ENCODE measurements at places on chromosomes 11 and 22.

DNA sequence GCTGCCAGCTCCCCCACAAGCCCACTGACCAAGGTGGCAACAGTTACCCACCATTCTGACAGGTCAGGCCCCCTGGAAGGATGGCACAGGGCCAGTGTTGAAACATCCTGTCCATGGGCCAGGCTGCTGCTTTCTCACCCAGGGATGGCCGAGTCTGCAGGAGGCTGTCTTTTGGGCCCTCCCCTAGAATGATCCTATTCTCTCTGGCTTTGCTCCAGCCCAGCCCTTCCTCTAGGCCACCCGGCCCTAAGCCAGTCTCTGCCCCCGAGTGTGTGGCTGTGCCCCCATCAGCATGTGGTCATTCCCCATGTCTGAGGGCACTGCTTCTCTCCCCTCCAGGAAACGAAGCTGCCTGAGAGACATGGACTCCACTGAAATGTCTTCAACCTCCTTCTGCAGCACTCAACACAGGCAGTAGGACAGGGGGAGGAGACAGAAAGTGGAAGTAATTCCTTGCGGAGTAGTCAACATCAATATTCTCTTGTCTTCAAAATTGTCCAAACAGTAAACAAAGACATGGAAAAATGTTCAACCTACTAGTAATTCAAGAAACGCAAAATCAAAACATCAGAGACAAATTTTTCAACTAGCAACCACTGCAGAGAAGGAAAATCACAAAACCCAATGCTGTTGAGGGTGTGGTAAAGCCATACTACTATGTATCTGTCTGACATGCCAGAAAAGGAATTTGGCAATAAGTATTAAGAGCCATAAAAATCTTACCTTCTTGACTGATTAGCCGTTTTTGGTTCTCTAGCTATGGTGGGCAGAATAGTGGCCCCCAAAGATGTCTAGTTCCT lies 5.1 kb upstream of the SCARF2 start:
- no peak overlapping the region for H3K27ac ChIP-seq
- no peaks in the 10 kb centered on the region for H3K36me3 ChIP-seq
- DNase-seq, result no peak
- peaks cover 9% of the 10 kb centered on the region for H3K27me3 ChIP-seq
- no peak overlapping the region for H3K4me3 ChIP-seq

- H3K4me1 ChIP-seq, result no peaks in the 10 kb centered on the region
- no peak overlapping the region for H3K4me3 ChIP-seq
- H3K27ac ChIP-seq, result no peak overlapping the region
- peaks cover 8% of the 10 kb centered on the region for H3K36me3 ChIP-seq
- DNase-seq, result no peak
- peaks cover 4% of the 10 kb centered on the region for H3K27me3 ChIP-seq
Observed at GRCh38 chr22:22035203-22035602, 52.6 kb upstream of the TOP3B start.

GRCh38 chr11:81377418-81377817 lies 1356.2 kb downstream of the FAM181B start:
- no peaks in the 10 kb centered on the region for H3K4me1 ChIP-seq
- no peak overlapping the region for H3K4me3 ChIP-seq
- DNase-seq, result no peak
- H3K36me3 ChIP-seq, result no peaks in the 10 kb centered on the region
- H3K27me3 ChIP-seq, result no peaks in the 10 kb centered on the region

- H3K27ac ChIP-seq, result no peak overlapping the region
- H3K36me3 ChIP-seq, result no peaks in the 10 kb centered on the region
- no peak overlapping the region for H3K4me3 ChIP-seq
- peaks cover 26% of the 10 kb centered on the region for H3K4me1 ChIP-seq
Observed at GRCh38 chr11:122778148-122778547, 60.2 kb upstream of the CRTAM start.
